Substantia nigra (tissue), 51 donors: ENCODE measurements at places on chromosomes 13 and 19.

- no peak for DNase-seq
Observed at GRCh38 chr19:3350014-3350663, 16.2 kb upstream of the NFIC start.

- DNase-seq: no peak
Observed at GRCh38 chr13:74154981-74155380, 20.8 kb upstream of the KLF12 start.

- peak; percentile 60 for DNase-seq
Observed at GRCh38 chr13:75402787-75403186, 79.2 kb downstream of the TBC1D4 start.

DNA sequence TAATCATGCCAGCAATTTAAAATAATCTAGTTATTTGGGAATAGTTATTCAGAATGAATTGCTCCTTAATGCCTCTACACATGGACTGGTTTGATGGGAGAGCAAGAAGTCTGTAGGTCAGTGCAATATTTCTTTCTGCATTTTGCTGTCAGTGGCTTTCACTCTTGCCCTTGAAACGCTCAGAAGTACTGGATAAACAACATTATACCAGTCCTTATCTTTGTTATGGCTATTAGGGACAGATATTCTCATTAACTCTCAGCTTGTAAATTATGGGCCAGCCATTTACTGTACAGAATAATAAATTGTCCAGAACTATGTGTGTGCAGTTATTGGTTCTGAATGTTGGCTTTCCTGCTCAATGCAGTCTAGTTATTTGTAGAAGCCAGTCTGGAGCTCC is 224.4 kb downstream of the OXGR1 start:
- no peak for DNase-seq

GRCh38 chr13:99320693-99321481 is 13.7 kb upstream of the GPR183 start:
- DNase-seq: no peak

DNA sequence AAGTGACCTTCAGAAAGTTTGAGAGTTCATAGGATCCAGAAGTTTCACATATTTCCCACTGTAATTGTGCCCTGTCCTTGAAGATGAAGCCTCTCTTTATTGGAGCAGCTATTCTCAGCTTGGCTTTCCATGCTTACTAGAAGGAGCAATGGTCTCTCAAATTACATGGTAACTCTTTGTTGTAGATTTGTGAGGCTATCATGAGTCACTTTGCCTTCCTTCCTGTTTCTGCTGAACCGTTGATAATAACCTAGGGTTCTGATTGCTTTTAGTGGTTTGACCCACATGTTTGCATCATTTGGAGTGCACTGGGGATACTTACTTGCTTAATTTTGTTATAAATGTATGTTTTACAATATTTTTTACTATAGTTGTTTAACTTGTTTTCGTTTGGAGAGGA is 772.9 kb upstream of the SLITRK6 start:
- DNase-seq: no peak

DNA sequence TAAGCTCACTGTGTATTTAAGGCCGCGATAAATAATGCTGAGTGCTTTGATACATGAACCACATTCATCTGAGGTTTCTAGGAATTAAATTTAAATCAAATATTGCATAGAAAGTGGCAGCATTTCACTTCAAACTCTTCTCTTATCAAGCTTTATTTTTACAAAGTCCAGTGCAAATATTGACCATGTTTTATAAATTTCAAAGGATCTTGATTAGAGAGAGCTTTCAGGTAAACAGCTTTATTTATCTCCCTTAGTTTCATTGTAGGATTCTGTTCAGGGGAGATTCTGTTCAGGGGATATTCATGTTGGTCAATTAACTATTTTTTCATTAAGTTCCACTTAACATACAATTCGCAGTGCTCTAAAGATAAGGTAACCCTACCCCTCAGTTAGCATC is 249.7 kb upstream of the IRS2 start:
- no peak for DNase-seq

- DNase-seq: no peak
Observed at GRCh38 chr13:80340651-80341100, 250 bp downstream of the SPRY2 start.

GRCh38 chr19:6773323-6773931 is 919 bp downstream of the VAV1 start:
- no peak for DNase-seq

GRCh38 chr13:99008577-99008976 is 30.7 kb upstream of the DOCK9 start:
- DNase-seq: no peak

- peak; percentile 0 for DNase-seq
Observed at GRCh38 chr13:89066868-89067466, 1395.8 kb downstream of the SLITRK5 start.

DNA sequence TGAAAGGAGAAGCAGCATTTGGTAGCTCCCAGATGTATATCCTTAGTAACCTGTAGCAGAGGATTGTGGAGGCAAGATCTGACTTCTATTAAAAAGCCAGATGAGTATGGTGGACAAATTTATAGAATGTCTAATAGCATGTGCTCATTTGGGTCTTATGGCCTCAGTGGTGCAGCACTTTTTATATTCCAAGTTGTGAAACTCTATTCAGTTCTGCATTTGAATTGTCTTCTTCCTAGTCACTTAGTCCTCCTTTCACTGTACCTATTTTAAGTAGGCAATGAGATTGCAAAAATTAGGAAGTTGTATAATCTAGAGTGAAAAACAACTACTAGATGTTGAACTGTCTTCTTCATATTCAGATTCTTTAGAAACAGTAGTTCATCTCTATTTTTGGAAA is 412.5 kb upstream of the PCDH9 start:
- no peak for DNase-seq

- no peak for DNase-seq
Observed at GRCh38 chr13:24605923-24606372, 74.3 kb upstream of the ATP12A start.

- no peak for DNase-seq
Observed at GRCh38 chr13:99363949-99364348, 56.8 kb upstream of the GPR183 start.

GRCh38 chr19:1183543-1184172 is 9.6 kb upstream of the SBNO2 start:
- DNase-seq: no peak

- DNase-seq: peak; percentile 35
Observed at GRCh38 chr19:1261798-1262622, 7.1 kb upstream of the CIRBP start.

GRCh38 chr13:97028441-97029299 is 34.4 kb upstream of the OXGR1 start:
- no peak for DNase-seq

- DNase-seq: no peak
Observed at GRCh38 chr19:5973867-5974635, 3.9 kb downstream of the RANBP3 start.

DNA sequence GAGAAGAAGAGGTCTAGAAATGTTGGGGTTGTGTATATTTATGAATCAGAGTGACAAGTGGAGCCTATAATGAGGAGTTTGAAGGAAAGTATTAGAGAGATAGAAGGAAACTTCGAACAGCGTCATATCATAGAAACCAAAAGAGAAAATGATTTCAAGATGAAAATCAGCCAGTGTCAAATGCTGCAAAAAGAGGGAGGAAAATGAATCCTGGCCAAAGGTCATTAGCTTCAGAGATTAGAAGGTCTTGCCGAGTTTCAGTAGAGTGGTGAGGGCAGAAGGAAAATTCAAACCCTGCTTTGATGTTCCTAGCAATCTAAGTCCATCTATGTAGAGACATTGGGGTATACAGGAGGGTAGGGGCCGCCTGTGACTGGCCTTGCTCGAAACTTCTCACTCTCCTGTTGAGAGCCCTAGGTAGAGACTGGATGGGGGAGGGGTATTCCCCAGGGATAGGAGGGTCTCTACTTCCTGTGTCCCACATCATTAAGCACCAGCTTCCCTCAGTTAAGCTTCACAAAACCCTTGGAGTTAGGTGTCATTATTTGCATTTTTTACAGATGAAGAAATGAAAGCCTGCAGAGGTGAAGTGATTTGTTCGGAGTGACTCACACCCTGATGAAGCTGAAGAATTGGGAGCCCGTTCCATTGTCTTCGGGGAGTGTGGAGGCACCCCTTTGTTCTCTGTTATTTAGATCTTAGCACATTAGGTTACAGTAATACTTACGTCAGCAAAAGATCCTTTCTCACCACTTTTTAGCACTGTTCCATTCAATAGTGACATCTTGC is 62.8 kb downstream of the FGF9 start:
- DNase-seq: no peak

DNA sequence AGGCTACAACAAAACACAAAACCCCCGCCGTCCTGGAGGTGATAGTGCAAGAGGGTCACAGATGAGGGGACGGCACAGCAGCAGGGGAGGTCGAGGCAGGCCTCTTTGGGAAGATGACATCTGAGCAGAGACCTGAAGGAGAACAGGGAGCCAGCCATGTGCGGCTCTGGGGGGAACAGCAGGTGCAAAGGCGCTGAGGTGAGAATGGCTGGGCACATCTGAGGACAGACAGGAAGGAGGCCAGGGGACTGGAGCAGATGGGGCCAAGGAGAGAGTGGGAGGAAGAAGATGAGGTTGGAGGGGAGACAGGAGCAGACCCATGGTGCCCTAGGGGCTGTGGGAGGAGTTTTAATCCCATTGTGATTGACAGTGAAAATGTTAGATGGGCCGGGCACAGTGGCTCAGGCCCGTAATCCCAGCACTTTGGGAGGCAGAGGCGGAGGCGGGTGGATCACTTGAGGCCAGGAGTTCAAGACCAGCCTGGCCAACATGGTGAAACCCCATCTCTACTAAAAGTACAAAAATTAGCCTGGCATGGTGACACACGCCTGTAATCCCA is 1.8 kb upstream of the CKM start:
- DNase-seq: no peak

- no peak for DNase-seq
Observed at GRCh38 chr19:4385291-4386040, 14.9 kb downstream of the SH3GL1 start.

- no peak for DNase-seq
Observed at GRCh38 chr13:82833923-82834322, 1048.4 kb downstream of the SLITRK1 start.

DNA sequence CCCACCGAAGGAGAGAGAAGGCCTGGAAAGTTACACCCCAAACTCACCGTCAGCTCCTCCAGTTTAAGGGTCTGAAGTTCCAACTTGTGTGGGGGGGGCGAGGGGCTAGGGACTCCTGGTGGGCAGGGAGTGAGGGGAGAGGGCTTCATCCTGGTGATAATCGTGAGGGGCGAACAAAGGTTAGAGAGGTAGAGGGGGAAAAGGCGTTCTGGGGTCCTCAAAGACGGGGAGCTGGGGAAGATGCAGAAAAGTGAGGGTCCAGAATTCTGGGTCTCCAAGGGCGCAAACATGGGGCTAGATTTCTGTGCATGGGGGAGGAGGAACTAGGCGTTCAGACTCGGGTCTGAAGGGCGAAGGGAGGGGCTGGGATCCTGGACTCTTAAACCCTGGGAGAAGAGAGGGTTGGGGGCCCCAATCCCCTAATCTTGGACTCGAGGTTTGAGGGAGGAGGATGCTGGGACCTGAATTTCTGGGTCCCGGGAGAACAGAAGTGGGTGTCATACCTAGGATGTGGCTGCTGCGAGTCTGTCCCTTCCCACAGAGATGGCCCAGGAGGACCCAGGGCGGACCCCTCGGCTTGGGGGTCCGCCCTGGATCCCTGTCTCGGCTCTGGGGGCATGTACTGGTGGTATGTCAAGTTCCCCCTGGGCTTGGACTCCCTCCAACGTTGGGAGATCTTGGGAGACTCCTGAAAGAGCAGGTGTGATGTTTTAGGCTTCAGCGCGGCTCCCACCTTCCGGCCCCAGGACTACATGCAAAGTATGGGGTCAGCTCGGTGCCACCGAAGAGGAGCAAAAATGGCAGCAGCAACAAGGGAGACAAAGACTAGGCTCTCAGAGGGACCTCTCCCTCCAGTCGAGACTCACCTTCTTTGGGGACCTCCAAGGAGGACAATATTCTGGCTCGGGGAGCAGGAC is 4.5 kb downstream of the MAMSTR start:
- DNase-seq: no peak

- no peak for DNase-seq
Observed at GRCh38 chr13:58085274-58085673, 453.7 kb downstream of the PCDH17 start.

DNA sequence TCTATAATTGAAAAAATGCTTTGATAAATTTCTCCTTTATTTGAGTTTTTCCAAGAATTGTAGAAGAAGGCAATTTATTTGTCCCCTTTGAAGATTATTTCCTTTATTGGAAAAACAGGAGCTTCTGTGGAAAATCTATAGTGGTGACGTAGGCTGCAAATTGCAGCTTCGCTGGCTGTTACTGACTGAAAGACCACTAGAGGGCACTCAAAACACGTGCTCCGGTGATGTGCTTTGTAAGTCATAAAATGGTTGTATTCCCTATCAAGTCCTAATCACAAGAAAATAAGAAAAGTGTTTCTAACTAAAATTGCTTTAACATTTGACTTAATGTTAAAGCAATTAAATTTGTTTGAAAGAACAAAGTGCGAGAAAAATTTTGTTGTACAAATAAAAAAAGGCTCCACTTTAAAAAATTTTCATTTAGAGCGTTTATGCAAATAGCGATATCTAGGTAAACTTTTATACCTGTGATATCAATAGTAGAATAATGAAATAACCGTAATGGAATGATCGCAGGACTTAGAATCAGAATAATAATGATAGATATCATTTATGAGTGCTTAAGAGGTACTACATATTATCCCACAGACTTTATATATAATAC is 638.2 kb upstream of the SPRY2 start:
- peak; percentile 23 for DNase-seq

DNA sequence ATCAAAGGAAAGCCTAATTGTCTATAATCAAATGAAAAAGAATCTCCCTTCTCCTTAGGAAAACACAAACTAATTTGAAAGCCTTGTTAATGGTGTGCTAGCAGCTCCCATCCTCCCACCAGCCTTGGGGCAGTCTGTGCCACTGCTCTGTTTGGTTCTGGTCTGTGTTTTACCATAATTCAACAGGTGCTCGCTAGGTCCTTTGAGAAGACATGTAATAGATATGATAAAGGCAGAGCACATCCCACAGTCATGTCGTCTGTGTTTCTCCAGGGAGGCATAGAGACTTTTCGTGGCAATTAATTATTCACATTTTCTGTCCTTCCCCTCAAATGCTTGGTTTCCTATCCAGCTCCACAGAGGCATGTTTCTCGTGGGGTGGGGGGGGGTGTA is 23.8 kb downstream of the FAM124A start:
- DNase-seq: no peak

DNA sequence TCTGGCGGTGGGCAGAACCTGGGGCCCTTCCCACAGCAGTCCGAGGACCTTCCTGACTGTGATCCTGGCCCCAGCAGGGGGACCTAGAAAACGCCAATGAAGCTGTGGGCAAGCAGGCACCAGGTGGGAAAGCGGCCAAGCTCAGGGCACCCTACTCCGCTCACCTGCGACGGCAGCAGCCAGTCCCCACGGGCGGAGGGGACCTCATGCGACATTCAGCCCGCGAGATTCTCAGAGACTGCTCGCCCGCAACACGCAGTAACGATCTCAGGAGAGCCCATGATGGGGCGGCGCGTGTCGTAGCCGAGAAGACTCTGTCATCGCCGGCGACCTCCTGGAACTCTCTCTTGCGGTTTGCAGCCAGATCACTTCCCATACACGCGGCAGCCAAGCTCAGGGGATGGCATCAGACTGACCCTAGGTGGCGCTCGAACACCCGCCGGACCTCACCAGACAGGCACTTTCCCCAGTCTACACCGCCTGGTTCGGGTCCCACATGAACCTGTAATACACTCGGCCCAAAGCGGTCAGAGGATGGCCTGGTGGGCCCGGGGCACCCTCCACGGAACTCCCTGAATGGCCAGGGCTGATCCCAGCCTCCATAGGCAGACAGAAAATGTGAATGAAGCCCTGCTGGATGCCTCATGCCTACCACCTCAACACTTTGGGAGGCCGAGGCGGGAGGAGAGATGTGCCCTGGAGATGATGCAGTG is 26.5 kb downstream of the MAN2B1 start:
- DNase-seq: peak; percentile 73

GRCh38 chr13:29964181-29964845 is 113.9 kb upstream of the UBL3 start:
- no peak for DNase-seq
